Activated CD4-positive, alpha-beta T cell treated with anti-CD3 and anti-CD28 coated beads, Interleukin-10, Interleukin-2, amounts not matched to agents 100 ng/mL and 50 ng/mL, durations not matched to agents 16 hours and 8 hours (primary cell): ENCODE measurements at places on chromosomes 6 and 20.
A peak's percentile ranks its signal among the peaks of the same experiment; 100 is the strongest.

DNA sequence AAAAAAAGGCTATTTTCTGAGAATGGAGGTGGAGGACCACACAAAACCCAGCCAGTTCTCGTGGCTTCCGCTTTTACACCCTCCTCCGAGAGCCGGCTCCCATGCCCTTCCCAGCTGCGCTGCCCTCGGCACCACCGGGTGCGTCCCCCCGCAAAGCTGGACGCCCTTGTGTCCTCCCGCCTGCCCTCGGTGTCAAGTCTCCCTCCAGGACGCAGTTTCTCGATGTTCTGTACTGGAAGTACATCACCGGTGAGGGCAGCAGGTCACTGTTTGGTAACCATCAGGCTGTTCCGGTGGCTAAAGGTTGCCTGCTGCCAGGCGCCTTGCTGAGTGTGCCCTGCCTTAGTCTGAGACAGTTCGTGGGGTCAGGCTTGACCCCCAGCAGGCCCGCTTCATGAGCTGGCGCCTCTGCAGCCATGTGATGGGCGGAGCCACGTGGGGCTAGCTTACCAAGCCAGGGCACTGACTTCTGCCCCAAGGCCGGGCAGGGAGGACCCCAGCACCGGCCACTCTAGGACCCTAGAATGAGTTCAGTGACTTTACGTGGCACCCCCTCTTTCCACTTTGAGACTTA, 34.6 kb downstream of the RREB1 start:
- DNase-seq, result no peak

GRCh38 chr6:43211955-43212354, 17.3 kb downstream of the DNPH1 start:
- no peak for DNase-seq

- no peak for DNase-seq
These were observed 3.0 kb downstream of the NR2E1 start for GRCh38 chr6:108168501-108169463.

DNA sequence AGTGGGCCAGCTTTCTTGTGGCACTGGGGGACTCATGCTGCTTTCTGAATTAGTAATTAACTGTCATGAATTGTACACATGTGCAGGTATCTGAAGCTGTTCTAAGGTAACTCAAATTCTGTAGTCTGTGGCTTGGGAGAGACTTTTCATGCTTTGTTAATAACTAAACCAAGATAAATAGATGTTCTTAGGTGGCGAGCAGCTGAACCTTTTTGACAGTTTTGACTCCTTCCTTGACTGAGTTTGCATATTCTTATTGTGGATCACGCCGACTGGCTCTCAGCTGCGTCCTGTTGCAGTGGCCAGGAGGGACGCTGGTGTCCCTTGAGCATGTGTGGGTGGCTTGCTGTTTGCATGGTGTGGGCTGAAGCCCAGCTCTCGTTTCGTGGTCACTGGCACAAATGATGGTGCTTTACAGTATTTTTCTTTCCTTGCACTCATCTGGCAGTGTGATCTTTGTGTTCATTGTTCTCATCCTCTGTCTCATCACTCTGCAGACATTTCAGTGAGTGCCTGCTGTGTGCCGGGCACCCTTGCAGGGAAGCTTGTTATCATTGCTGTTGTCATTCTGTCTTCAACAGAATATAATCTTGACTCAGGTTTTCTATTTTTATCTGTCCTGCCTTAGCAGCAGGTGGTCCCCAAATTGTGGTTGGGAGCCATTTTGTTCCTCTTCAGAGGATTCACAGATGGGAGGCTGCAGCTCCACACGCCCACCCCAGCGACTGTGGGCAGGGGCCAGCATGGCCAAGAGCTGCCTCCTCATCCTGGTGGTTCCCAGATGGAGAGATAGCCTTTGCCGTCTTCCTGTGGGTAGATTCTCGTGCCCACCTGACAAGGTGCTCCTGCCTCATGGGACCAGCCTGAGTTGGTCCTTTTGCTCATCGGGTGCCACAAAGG, 39.6 kb downstream of the DUSP22 start:
- DNase-seq, result peak; percentile 49

DNA sequence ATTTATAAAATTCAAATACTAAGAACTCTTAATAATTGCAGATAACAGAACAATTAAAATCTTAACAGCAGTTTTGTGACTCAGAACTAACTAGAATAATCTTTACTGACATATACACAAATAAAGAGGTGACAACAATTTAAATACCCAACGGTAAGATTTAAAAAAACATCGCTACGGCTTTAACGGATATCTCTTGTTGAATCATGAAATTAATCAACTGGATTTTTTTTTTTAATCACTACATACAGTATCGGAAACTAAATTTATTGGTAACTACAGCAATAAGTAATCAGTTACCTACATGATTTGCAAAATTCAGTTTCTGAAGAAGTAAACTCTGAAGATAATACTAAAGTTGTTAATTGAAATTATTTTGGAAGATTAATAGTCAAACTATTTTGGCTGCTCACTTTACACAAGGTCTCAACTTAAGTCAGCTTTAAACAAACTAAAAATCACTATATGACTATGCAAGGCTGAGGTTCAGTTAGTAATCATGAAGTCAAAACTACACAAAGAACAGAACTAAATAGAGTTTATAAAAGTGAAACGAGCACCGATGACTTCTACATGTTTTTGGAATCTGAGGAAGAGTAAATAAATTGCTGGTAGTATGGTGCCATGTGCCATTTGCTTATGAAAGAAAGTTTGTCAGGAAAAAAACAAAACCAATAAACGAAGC, 128.8 kb downstream of the HUS1B start:
- peak; percentile 66 for DNase-seq

DNA sequence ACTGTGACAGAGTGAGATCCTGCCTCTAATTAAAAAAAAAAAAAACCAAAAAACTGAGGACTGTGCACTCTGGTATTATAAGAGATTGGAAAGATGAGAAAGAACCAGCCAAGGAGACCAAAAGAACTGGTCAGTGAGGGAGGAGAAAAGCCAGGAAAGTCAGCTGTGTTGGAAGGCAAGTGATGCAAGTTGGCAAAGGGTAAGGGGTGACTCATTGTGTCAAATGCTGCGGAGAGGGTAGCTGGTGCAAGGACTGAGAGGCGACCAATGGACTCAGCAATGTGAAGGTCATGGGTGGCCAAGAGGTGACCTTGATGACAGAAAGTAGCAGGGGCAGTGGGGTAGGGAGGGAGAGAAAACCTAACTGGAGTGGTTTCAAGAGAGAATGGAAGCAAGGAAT, 27.4 kb upstream of the LRRN4 start:
- DNase-seq, result no peak

DNA sequence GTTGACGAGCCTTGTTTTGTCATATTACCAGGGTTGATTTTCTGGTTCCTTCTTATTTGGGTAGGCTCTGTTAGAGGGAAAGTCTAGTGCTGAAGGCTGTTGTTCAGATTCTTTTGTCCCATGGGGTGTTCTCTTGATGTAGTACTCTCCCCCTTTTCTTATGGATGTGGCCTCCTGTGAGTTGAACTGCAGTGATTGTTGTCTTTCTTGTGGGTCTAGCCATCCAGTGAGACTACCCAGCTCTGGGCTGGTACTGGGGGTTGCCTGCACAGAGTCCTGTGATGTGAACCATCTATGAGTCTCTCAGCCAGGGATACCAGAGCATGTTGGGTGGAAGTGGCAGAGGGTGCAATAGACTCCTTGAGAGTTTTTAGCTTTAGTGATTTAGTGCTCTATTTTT, 680.6 kb downstream of the RFPL4B start:
- DNase-seq, result no peak

GRCh38 chr6:21181866-21182265, 411.7 kb upstream of the SOX4 start:
- no peak for DNase-seq

DNA sequence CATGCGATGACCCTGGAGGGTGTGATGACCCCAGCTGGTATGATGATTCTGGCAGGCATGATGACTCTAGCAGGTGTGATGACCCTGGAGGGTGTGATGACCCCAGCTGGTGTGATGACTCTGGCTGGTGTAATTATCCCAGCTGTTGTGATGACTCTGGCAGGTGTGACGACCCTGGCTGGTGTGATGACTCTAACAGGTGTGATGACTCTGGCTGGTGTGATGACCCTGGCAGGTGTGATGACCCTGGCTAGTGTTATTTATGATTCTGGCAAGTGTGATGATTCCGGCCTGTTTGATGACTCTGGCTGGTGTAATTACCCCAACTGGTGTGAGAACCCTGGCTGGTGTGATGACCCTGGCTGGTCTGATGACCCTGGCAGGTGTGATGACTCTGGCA, 427.2 kb downstream of the QKI start:
- no peak for DNase-seq
